ENCODE measurements at places on chromosomes 2 and 18. TPM values are rescaled to one million over a fixed set of nuclear protein-coding genes. Genes with fewer than 3 reads are reported as not detected.

GRCh38 chr2:50514901-50515300 is 517.0 kb downstream of the NRXN1 start:
- H3K27ac ChIP-seq = no peak overlapping the region
- H3K4me1 ChIP-seq = no peaks in the 10 kb centered on the region
- no peaks in the 10 kb centered on the region for H3K27me3 ChIP-seq
- DNase-seq = no peak
- H3K4me3 ChIP-seq = no peak overlapping the region

DNA sequence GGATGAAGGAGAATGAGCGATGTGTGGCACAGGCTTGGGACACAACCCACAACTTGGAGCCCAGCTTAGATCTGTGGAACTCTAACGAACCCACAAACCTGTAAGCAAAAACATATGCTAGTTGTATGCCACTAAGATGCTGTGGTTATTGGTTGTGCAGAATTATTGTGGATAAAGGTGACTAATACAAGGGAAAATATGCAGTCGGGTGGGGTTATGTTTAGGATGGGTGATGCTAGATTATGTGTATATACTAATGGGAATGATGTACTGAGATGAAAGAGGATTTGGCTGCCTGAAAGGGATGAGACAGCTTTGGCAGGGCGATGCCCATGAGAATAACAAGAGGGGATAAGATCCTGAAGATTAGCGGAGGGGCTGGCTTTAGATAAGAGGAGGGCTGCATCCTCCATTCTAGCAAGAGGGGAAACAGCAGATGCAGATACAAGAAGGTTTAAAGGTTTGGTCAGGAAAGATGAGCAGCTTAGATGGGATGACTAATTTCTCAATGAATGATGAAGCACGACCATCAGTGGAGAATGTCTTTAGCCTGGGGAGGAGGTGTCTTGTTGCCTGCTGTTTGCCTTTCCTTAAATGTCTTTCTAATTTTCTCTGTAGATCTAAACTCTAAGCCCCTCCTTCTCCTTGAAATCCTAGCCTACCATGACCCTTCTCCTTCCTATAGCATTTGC is 49.6 kb downstream of the GALNT14 start:
- H3K4me3 ChIP-seq = no peak overlapping the region
- no peak overlapping the region for H3K27ac ChIP-seq
- no peaks in the 10 kb centered on the region for H3K27me3 ChIP-seq
- no peaks in the 10 kb centered on the region for H3K36me3 ChIP-seq
- DNase-seq = no peak

DNA sequence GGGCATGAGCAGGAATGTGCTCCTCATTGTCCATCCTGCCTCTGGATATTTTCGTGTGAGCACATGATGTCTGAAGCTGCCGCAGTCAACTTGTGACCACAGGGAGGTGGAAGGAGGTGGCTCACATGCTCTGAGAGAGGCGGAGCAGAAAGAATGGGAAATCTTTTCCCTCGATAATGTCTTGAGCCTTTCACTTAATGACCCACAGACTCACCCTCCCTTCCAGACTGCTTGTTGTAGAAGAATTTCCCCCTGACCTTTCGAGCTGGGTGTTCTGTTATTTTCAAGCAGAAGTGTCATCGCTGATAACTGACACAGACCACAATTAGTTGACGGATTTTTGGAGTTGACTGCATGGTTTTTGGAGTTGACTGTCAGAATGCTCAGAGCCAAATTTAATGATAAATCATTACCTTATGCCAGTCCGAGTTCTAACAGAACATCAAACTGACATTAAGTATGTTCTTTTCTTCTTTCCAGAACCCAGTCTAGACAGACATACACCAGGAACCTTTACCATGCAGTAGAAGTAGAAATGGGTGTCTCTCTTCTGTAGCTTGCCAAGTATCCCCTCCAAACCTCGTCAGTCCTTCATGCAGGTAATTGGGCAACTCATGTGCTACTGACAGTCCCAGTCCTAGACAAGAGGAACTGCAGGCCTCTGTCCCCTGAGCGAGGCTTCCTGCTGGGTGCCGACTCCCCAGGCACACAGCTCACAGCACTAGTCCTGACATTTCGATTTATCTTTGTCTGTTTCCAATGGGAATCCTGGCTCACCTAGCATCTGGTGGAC is 29.4 kb upstream of the RTTN start:
- H3K4me1 ChIP-seq = no peaks in the 10 kb centered on the region
- H3K27ac ChIP-seq = no peak overlapping the region
- no peaks in the 10 kb centered on the region for H3K27me3 ChIP-seq
- no peak for DNase-seq
- H3K4me3 ChIP-seq = no peak overlapping the region
- H3K36me3 ChIP-seq = no peaks in the 10 kb centered on the region

GRCh38 chr2:123840574-123840973 is 184.5 kb upstream of the CNTNAP5 start:
- H3K36me3 ChIP-seq = no peaks in the 10 kb centered on the region
- H3K4me3 ChIP-seq = no peak overlapping the region
- no peaks in the 10 kb centered on the region for H3K4me1 ChIP-seq
- DNase-seq = no peak
- no peak overlapping the region for H3K27ac ChIP-seq

GRCh38 chr2:147649286-147649685 is 195.5 kb upstream of the ACVR2A start:
- no peaks in the 10 kb centered on the region for H3K36me3 ChIP-seq
- no peaks in the 10 kb centered on the region for H3K27me3 ChIP-seq
- H3K4me3 ChIP-seq = no peak overlapping the region
- DNase-seq = no peak

GRCh38 chr2:23550553-23550952 is 165.6 kb downstream of the KLHL29 start:
- H3K27ac ChIP-seq = no peak overlapping the region
- no peak for DNase-seq
- H3K4me3 ChIP-seq = no peak overlapping the region
- no peaks in the 10 kb centered on the region for H3K4me1 ChIP-seq

NFATC1 gene
- 1.6 TPM for total RNA-seq

NT5DC4 gene
- not detected for total RNA-seq

Measured in colonic mucosa (tissue), 4 donors.